ENCODE measurements at places on chromosomes 2 and 18.

- DNase-seq: no peak
These were observed 215.1 kb downstream of the EIPR1 start for GRCh38 chr2:3162442-3163077.

DNA sequence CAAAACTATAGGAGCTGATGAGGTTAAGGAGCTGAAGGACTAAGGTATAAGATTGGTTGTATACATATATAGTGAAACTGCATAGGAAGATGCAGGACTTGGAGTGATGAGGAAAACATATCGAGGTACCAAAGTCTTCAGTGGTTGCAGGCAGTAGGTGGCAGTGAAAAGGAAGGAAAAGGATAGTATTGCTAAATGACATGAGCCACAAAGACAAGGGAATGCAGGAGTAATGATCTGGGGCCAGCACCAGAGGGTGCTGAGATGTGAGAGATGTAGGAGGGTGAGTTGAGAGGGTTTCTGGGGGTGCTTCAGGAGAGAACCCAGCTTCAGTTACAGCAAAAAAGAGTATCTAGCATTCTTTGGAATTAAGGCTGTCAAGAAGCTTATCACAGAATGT is 172.2 kb upstream of the MYO3B start:
- DNase-seq: no peak

DNA sequence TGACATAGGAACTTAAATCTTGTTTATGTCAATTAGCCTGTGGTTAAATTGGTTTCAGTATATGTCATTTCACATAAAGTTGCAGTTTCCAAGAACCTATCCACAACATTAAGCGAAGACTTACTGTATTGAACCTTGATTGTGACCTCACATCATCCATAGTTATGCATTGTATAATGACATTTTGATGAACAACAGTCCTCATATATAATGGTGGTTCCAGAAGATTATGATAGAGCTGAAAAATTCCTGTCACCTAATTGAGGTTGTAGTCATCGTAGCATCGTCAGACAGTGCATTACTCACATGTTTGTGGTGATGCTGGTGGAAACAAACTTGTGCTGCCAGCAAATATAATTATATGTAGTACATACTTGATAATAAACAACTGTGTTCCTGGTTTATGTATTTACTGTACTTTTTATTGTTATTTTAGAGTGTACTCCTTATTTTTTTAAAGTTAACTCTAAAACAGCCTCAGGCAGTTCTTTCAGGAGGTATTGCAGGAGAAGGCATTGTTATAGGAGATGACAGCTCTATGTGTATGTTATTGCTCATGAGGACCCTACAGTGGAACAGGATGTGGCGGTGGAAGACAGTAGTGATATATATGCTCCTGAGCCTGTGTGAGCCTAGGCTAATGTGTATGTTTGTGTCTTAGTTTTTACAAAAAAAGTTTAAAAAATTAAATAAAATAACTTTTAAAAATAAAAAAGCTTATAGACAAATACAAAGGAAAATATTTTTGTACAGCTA is 56.6 kb downstream of the UBE2E3 start:
- no peak for DNase-seq

DNA sequence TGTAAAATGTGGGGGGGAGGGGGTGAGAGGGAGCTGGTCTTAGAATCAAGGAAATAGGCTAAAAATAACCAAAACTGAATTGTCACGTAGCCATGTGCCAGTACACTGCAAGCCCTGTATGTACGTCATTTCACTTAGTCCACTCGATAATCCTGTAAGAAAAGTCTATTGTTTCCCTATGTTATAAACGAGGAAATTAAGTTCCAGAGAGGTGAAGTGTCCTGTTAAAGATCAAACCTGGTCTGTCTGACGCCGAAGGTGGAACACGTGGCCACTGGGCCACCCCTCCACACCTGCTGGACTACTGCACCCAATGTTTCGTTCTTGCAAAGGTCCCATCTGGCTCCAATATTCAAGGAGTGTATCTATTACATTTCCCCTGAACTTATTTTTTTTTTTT is 29.6 kb downstream of the TFCP2L1 start:
- no peak for DNase-seq

- DNase-seq: no peak
These were observed 287.1 kb upstream of the ATP5MC3 start for GRCh38 chr2:175468431-175469098.

All from kidney (tissue), 22 donors.